CD4-positive, alpha-beta T cell treated with Interleukin-15 for 4 hours (primary cell): ENCODE measurements at places on chromosomes 16 and 17.
A peak's percentile ranks its signal among the peaks of the same experiment; 100 is the strongest.

DNA sequence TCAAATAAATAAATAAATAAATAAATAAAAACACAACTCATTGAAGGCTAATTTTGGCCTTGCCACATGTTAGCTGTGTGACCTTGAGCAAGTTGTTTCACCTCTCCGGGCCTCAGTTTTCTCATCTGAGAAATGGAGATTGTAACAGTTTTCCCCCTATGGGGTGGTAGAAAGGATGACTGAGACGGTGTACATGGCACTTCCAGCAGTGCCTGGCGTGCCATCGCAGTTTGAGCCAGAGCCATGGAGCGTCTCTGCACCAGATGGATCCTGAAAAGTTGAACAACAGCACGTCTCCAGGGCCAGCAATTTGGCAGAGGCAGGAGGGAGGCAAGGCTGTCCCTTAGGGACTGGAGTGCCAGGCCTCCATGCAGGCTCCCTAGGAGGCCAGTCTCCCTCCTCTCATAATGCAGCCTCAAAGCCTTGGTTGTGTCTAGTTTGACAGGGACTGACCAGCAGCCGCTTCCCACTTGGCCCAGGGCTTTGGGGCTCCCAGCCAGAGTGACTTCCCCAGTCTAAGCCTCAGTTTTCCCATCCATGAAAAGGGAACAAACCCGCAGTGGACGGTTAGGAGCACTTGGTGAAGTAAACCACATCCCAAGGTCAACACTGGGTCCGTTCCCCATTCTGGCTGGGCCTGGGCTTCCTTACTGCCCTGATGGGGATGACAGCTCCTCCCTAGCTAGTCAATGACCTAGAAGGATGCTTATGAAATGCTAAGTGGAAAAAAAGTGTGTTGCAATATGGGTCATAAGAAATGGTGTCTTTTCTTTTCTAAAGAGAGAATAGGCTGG lies 19.3 kb downstream of the SOCS1 start:
- no peak for DNase-seq

- no peak for DNase-seq
Measured at GRCh38 chr17:76911299-76912017, 43.3 kb downstream of the MGAT5B start.

DNA sequence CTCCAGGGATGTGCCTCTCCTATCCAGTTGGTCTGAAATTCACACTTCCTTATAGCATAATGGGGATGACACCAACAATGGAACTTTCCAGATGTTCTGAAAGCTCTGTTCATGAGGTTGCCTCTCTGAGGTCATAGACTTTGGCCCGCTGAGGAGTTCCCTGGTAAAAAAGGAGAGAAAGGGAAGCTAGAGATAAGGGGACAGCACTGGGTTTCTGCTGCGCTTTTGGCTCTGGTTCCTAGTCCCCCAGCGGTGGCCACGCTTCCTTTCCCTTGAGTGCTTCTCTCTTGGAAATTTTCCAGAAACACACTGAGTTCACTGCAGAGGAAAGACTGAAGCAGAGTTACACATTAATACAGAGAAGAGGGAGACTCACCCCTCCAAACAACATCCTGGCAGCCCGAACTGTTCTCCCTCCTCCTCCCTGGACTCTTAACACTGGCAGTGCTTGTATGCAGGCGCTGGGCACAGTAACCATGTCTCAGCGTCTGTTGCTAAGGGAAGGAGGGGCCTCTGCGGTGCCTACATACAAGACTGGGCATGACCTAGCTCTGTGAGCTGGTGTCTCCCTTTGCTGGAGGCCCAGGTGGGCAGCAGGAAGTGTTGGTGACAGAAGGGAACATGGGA lies at the start of gene DNAH3:
Gene DNAH3 (minus strand): TSS at position 472 of the 627 bp plus-strand sequence. CDS start 527 bp downstream, outside the sequence.
- DNase-seq = no peak

GRCh38 chr17:45302649-45303173 lies 14.1 kb downstream of the MAP3K14 start:
- no peak for DNase-seq

- peak; percentile 58 for DNase-seq
Measured at GRCh38 chr16:89602273-89602951, 11.0 kb upstream of the DPEP1 start.

DNA sequence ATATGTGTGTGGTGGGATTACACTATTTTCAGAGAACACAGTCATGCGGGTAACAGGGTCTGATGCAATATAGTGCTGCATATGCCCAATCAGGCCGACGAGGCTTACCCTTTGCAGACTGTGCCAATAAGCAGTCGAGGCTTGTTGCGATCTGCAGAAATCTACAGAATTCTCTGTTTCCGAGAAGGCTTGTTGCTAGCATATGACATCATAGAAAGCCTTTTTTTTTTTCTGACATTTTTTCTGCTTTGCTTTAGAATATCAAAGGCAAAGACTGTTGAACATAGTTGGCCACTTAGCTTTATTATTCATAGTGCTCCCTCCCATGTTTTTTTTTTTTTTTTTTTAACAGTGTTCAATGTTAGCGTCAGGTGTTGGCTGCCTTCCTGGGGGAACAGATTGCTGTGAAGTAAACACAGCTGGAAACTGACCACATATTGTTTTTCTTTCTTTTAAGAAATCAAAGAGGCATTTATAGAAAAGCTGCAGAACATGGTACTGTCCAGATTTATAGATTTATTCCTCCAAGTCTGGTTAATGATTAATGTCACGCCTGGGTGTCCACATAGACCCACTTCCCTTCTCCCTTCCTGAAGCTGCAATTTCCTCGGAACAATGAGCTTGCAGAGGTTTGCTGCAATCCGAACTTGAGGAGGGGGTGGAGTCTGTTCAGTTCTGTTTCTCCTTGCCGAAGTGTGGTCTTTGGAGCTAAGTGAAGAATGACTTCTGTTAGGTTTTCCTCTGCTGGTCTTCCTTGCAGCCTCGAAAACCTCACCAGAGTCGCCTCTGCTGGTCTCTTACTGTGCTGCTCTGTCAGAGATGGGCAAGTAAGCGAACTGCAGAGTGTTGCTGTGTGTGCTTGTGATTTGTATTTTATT lies 87.3 kb downstream of the MAP2K6 start:
- DNase-seq = no peak

GRCh38 chr16:30007378-30007895 lies 3.4 kb downstream of the DOC2A start:
- DNase-seq = no peak

- peak; percentile 22 for DNase-seq
Measured at GRCh38 chr17:81511804-81512561, 616 bp downstream of the ACTG1 start.

DNA sequence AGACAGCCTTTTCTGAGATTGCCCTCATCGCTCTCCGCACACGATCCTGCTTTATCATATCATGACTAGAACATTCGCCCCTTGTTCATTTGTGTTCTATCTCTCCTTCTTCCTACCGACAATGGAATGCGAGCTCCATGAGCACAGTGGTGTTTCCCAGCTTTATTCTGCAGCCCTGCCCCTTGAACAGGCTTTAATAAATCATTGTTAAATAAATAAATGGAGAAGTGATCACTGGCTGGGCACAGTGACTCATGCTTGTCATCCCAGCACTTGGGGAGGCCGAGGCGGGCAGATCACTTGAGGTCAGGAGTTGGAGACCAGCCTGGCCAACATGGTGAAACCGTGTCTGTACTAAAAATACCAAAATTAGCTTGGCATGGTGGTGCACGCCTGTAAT lies 1063.3 kb upstream of the EEF2KMT start:
- DNase-seq = no peak
